IMR-90 (cell line): ENCODE measurements at places on chromosomes 1 and 21.

- DNase-seq, result no peak
Observed at GRCh38 chr1:176032040-176032645, 174.9 kb downstream of the COP1 start.

DNA sequence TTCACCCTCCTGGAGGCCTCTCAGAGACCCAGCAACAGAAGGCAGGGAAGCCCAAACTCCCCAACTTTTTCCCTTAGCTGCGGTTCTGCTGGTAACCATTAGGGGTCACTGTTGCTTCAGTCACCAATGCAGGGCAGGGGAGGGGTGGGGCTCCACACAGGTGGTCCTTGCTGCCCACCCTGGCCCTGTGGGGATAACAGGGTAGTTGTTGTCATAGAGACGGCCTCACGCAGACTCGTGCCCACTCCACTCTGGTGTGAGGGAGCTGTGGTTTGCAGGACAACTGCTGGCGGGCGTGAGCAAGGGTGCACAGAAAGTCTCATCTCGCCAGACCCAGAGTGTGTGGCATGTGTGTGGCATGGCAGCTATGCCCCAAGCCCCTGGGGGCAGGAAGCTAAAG lies 19.9 kb downstream of the INSRR start:
- DNase-seq, result no peak

- DNase-seq, result no peak
Observed at GRCh38 chr21:33695813-33696212, 53.5 kb downstream of the ITSN1 start.

DNA sequence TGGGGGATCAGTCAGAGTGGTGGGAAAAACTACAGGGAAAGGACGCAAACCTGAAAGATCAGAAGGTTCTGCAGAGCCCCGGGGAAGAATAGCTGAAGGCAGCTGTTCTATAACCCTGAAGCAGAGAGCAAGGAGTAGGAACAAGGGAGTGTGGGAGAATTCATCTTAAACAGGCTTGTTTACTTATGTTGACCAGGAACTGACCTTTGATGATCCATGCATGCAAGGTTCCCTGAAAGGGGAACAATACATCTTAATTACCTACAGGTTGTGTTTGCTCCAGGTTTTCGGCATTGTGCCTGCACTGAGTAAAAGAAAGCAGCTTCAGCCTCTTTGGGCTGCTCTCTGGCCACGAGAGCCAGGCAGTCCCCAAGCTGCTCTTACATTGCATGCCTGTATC lies 18.7 kb upstream of the FAM43B start:
- no peak for DNase-seq

DNA sequence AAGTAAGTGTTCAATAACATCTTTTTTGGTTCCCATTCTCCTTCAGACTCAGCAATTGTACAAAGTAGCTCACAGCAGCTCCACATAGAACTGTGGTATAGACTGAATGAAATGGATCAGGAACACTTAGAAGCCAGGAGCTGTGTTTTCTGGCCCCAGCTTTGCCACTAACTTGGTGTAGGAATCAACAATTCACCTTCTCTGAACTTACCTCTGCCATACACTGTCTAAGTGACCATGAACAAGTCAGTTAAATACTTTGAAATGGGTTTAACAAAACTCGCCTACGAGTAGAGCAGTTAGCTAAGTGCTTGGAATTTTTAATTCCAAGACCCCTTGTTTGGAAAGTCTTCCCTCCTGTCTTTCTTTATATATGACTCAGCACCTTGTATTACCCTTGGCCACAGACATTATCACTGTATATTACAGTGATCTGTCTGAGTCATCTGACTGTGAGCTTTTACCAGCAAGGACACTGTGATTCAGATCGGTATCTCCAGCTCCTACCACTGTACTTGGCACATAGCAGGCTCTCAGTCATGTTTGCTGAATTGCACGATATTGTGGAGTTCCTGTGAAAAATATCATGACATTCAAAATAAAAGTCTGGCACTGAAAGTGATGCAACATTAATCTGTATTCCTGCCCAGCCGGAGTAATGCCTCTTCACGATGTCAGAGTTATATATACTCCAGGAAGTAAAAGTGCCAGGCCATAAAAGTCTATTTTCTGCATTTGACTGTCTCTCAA lies 101.7 kb upstream of the BEND5 start:
- peak; percentile 31 for DNase-seq

- DNase-seq, result no peak
Observed at GRCh38 chr1:54619749-54620148, 3.6 kb downstream of the FAM151A start.

DNA sequence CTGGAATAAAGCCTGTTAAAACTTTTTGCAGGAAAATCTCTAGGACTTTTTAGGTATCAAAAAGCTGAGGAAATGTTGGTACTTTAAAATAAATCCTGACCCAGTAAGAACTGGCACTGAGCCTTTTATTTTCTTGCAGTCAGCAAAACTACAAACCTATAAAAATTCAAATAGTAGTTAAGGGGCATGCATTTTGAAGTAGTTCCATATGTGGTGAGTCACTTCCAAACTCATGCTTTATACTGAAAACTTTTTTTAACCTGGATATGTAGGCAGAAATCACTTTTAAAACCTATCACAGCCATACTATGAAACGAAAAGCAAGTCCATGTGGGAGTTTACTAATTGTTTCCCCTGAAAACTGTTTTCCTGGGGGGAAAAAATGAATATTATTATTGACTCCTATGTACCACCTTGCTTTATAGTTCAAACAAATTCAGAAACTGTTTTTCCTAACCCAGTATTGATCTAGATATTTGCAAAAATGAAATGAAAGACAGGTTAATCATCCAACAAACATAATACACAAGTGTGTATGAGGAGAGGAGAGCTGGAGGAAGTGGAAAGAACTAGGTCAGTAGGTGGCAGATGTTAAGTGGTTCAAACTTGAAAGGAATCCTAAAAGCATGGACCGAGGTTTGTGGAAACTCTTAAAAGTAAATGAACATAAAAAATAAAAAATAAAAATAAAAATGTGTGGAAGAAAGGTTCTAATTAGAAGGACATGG lies 30.5 kb downstream of the NRIP1 start:
- peak; percentile 72 for DNase-seq

GRCh38 chr1:31434979-31435378 lies 22.0 kb downstream of the SERINC2 start:
- no peak for DNase-seq

DNA sequence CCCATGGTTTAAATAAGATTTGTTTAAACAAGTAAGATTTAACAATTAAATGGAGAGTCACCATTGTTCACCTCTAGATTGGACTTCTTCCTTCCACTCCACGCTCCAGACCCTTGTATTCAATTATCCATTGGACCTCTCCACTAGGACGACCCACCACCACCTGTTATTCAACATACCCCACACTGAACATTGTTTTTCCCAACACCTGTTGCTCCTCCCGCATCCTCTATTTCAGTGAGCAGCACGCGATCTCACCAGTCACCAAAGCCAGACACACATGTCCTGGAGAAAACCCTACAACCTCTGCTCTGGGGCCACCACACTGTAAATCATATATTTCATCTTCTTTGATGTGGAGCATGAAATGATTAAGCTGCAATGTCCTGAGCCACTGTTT lies 28.6 kb downstream of the ATP8B2 start:
- DNase-seq, result no peak

DNA sequence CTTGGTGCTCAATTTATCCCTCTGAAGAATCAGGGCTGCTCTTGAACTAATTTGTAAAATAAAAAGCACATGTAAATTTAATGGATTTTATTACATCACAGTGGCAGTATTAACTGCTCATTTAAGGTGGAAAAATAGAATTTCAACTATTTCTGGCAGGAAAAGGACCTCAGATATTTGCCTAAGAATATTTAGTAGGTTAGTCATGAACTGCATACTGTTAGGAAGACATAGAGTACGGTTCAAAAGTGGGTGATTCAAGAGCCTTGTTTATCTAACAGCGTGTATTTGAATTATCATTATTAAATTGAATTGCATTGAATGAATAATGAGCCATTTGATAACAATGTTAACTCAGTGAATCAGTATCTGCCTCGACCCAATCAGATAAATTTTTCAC lies 248.8 kb upstream of the PBX1 start:
- no peak for DNase-seq

GRCh38 chr1:230713915-230714764 lies at the start of gene AGT:
Gene AGT (minus strand): TSS chr1:230714122. CDS start chr1:230710823, 3,299 bp downstream.
- DNase-seq, result peak; percentile 92

DNA sequence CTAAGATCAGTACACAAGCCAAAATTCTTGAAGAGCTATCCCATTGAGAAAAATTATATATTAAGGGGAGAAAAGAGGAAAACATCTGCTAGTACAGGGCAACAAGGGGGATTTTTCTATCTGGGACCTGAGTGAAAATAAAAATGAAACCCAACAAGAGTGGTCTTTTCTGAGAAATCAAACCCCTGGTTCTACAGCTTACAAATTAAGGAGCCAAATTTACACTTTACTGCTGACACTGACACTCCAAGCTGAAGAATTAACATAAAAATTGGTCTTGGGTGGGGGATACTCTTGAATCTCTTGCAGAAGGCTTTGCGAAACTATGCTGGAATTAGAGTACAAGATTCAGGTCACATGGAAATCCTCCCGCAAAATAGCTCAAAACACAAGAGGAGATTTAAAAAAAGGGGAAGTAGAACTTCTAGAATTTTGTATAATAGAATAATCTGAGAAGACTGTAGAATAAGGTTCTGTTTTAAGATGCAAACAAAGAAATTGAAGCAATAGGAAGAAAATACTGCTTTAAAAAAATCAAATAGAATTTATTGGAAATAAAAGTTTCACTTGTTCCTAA lies 32.1 kb upstream of the HSPA13 start:
- no peak for DNase-seq

DNA sequence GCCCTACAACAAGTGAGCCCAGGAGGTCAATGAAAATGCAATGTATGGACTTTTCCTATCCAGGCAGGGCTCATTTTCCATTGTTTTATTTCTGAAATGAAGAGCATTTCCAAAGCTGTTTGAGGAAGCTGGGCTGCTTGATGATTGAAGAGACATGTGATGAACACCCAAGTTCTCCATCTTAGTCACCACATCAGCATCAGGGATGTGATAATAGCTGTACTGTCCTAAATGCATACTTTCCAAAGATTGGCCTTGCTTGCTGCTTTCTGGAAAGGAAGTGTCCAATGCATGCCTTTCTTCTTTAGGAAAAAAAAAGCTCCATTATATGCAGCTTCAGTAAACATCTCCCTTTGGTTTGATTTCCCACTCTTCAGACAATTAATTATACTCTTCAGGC lies 425.9 kb upstream of the RUNX1 start:
- DNase-seq, result peak; percentile 51

- DNase-seq, result no peak
Observed at GRCh38 chr1:210482945-210483617, 154.4 kb downstream of the HHAT start.

- DNase-seq, result no peak
Observed at GRCh38 chr21:45393833-45394638, 10.9 kb upstream of the COL18A1 start.

DNA sequence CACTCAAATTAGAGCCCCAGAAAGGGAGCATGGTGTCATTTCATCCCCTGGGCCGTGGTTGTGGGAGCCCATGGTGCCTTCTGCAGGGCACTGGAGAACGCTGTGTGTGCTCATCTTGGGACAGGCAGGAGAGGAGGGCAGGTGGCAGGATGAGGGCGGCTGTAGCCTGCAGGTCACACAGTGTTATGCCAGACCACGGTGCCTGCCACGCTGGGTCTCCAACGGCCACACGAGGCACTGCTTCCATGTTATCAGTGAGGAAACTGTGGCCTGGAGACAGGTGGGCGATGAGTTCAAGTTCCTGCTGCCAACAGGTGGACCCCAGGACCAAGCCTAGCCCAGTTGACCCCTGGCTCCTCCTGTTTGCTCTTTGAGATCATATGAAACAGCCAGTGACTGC lies 21.0 kb downstream of the ABCG1 start:
- no peak for DNase-seq

DNA sequence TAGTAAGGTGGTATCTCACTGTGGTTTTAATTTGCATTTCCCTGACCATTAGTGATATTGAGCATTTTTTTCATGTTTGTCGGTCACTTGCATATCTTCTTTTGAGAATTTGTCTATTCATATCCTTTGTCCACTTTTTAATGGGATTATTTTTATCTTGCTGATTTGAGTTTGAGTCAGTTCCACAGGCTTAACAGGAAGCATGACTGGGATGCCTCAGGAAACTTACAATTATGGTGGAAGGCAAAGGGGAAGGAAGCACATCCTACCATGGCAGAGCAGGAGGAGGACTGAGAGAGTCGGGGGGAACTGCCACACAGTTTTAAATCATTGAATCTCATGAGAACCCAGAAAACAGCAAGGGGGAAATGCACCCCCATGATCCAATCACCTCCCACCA lies 51.1 kb downstream of the ODF2L start:
- DNase-seq, result no peak

GRCh38 chr21:33254766-33255165 lies 11.4 kb upstream of the IL10RB start:
- no peak for DNase-seq

GRCh38 chr1:206032380-206033140 lies 8.9 kb upstream of the CTSE start:
- no peak for DNase-seq

DNA sequence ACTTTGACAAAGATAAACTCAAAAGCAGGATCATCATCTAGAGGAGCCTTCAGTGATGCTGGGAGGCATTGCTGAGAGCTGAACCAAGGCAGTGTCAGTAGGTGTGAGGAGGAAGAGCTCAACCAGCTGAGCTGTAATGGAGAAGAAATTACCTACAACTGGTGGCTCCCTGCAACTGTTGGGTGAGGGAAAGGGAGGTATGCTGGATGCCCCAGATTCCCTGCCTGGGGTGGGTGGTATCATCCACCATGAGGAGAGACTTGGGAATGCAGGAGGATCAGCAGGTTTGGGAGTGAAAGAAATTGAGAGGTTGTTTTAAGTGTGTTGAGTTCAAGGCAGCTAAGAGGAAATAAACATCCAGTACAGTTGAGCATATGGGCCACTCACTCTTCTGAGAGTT lies 199.8 kb downstream of the DNM3 start:
- DNase-seq, result no peak

GRCh38 chr1:218584418-218585155 lies 239.5 kb downstream of the TGFB2 start:
- DNase-seq, result peak; percentile 47

DNA sequence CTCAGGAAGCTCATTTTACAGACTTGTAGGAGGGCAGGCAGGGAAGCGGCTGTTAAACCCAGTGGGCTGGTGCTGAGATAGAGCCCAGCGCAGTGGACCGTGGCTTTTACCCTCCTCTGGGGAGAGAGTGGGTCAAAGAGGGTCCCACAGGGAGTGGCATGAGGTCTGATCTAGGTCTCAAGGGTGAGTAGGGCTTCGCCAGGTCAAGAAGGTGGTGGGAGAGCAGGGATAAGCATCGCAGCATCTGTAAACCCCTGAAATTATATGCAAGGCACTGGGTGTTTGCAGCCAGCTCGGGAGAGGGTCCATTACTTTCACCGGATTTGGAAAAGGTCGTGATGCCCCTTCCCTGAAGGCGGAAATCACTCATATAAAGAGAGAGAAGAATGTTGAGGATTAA lies 89.1 kb downstream of the ZSCAN20 start:
- DNase-seq, result no peak

DNA sequence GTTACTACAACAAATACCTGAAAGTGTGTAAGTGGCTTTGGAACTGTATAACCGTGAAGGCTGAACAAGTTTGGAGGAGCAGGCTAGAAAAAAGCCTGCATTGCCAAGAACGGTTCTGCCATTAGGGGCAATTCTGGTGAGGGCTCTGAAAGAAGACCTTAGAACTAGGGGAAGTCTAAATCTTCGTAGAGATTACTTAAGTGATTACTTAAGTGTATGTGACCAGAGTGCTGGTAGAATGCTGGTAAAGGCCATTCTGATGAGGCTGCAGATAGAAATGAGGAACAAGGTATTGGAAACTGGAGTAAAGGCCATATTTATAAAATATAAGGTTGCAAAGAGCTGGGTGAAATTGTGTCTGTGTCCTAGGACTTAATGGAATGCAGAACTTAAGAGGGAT lies 158.0 kb downstream of the CLIC6 start:
- no peak for DNase-seq
